ENCODE measurements at places on chromosomes 3 and 15.
A peak's percentile ranks its signal among the peaks of the same experiment; 100 is the strongest.

DNA sequence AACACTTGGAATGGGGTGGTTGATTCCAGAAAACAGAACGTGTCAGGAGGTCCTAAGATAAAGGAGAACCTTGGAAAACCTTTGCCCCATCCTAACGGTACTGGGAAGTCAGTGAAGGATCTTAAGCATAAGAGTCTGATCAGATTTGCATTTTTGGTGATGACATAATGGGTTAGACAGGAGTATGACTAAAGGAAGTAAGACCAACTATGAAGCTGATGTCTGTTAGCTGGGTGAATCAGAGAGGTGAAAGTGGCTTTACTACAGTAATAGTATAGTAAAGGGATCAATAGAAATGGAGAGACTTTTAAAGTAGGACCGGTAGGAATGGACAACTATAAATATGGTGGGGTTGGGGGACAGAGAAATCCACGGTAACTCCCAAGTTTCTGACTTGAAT is 12.6 kb downstream of the GTF2A2 start:
- no peak for DNase-seq

DNA sequence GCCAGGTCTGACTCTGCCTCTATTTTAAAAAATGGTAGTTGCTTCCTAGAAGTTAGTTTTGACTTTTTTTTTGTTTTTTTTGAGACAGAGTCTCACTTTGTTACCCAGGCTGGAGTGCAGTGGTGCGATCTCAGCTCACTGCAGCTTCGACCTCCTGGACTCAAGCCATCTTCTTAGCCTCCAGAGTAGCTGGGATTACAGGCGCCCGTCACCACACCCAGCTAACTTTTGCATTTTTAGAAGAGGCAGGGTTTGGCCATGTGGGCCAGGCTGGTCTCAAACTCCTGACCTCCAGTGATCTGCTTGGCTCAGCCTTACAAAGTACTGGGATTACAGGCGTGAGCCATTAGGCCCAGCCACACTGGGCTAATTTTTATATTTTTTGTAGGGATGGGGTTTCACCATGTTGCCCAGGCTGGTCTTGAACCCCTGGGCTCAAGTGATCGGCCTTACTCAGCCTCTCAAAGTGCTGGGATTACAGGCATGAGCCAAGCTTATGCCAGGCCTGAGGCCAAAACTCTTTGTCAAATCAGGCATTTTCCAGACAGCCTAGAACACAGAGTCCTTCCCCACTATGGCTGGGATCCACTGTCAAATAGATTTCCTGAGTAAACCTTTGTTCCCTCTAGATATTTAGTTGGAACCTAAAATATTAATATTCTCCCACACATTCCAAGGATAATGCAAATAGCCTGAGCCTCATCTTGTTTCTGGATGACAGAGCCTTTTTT is 13.7 kb downstream of the C3orf62 start:
- no peak for DNase-seq

- DNase-seq, result no peak
These were observed 656 bp downstream of the NGLY1 start for GRCh38 chr3:25782636-25782937.

GRCh38 chr3:143811602-143812001 is 36.7 kb downstream of the SLC9A9 start:
- no peak for DNase-seq

DNA sequence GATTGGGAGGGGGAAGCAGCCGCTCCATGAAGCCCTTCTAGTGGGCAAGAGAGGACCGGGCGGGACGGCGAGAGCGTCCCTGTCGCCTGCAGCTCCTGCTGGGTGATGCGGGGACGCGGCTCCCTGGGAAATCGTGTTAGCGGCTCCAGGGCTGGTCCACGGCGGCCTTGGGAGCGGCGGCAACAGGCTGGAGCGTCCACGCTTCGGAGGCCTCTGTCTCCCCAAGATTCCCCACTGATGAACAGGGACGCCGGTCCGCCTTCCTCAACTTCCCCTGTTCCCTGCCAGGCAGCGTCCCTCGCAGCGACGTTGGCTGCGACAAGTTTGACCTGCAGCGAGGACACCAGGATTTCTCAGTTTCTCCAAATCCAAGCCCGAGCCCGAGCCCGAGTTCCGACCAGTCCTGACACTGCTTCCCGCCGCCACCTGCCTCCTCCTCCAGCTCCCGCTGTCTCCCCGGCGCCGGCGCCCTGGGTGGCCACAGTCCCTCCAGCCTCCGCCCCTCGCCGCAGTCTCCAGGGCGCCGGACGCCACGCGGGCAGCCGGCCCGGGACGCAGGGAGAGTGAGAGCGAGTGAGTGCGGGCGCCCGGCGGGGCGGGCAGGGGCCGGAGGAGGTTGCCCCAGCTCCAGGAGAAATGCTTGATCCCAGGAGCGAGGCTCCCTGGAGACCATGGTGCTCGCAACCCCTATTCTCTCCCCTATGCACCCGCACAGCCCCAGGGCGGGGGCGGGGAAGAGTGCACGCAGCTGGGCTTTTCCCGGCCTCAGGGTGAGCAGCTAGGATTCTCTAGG is 78.1 kb upstream of the RNF7 start:
- DNase-seq, result no peak

DNA sequence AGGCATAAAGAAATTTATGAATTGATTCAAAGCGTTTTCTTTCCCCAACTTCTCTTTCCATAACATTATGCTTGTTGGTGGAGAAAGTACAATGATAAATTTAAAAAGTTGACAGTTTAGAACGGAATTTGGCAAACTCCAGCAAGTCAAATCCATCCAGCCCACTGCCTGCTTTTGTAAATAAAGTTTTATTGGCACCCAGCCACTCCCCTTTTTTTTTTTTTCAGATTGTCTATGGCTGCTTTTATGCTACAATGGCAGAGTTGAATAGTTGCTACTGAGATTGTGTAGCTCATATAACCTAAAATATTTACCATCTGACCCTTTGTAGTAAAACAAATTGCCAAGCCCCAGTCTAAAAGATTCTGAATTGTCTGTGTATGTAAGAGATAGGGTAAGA is 112.8 kb upstream of the RBMS3 start:
- DNase-seq, result no peak

GRCh38 chr3:122258757-122259371 is 66.2 kb upstream of the CSTA start:
- peak; percentile 11 for DNase-seq

DNA sequence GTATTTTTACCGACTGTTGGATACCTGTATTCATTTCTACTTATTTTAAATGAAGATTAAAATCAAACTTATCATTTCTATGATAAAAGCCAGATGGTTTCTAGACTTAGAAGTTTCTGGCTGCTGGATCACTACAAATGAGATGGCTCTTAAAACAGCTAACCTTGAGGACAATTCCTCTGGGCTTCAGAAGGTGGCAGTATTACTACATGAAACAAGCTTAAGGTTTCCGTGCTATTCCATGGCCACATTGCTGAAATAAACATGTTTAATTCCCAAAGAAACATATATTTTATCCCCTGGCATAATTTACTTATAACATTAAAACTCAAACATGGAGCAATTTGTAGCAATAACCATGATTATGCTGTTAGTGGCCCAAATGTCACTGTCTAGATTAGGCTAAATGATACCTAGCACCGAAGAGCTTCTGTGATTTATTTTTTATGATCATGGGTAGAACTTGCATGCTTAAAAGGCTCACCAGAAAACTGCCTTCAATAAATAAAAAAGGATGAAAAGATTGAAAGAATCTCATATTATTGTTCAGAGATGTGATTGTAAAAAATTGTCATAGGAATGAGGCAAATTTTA is 204.0 kb upstream of the NANOGP8 start:
- peak; percentile 59 for DNase-seq

DNA sequence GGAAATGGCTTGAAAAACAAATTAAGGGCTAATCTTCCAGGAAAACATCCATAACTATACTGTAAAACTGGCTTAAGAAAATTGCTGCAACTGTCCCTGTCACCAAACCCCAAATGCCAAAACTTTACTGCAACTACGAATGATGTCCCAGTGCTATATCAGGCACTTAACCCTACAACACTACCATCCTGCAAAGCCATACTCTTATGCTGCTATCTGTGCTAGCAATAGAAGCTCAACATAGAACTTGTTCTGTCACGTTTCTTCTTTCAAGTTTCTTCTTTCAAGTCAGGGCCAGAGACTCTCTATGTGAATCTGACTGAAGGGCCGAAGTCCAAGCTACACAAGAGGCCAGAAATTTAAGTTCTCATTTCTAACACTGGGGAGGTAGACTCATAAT is 92.5 kb downstream of the IGSF11 start:
- DNase-seq, result no peak

GRCh38 chr3:72078676-72079368 is 293.9 kb upstream of the PROK2 start:
- DNase-seq, result no peak

- no peak for DNase-seq
These were observed 200.8 kb upstream of the GOLGA6L4 start for GRCh38 chr15:84034578-84035398.

- no peak for DNase-seq
These were observed 34.6 kb upstream of the GPR149 start for GRCh38 chr3:154464440-154465190.

DNA sequence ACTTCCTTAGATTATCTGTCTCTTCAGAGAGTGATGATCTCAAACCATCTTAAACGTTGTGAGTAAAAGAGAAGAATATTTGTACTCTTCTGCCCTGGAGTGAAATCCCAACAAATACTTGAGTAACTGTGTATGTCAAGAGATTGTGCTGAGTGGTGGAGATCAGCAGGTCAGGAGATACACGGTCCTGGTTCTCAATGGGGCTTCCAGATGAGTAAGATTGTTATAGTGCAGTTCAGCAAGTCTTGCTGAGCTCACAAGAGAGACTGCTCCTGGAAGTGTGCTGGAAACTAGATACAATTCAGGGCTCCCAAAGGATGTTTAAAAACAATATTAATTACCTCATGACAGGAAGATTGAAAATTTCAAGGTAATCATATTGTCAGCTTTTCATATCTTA is 184.3 kb downstream of the AKAP13 start:
- DNase-seq, result no peak

DNA sequence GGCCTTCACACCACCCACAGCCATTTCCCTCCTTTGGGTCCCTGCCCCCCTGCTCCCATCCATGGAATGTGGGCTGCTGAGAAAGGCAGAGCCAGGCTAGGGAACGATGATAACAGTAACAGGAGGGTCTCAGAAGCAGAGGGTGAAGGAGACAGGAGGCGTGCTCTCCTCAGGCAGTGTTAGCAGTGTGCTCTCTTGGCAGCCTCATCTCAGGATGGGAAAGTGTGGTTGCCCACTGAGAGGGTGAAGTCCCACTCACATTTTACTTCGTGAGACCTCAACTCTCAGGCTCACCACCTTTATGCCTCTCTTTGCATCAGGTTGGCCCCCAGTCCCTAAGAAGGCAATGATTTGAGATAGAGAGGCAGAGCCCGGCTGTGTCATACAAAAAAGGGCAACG is 24.5 kb downstream of the TIGIT start:
- no peak for DNase-seq

DNA sequence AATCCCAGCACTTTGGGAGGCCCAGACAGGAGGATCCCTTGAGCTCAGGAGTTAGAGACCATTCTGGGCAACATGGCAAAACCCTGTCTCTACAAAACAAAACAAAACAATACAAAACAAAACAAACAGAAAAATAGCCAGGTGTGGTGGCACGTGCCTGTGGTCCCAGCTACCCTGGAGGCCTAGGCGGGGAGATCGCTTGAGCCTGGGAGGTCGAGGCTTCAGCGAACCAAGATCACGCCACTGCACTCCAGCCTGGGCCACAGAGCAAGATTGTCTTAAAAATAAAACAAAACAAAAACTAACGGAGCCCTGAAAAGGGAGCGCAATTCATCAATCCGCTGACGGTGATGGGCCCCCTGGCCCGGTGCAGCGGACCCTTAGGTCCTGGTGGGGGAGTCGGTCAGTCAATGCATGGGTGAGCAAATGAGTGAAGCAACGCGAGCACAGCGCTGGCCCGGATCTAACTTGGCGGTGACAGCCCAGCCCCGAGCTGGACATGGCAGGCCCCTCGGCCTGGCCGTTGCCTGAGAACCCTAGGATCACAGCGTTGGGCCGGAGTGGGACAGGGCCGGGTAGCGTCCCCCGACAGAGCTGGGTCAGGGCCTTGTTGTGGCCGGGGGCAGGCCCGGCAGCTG is 52.4 kb upstream of the BLM start:
- DNase-seq, result no peak

DNA sequence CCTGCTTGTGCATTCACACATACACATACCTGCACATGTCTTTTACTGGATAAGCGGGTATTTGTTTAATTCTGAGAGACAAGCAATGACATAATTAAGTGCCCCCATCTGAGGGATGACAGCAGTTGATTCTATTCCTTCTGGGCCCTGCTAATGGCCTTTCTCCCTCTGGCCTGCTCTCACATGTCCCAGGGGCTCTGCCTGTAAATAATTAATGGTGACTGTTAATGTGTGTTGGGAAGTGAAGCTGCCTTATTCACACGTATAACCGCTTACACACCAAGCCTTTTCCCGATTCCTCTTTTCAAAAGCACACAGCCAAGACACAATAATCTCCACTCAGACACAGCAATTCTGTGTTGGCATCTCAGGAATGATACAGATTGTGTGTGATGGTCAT is 47.8 kb downstream of the LRRK1 start:
- no peak for DNase-seq

- no peak for DNase-seq
These were observed 1.5 kb upstream of the OCA2 start for GRCh38 chr15:28100516-28101195.

- DNase-seq, result no peak
These were observed 24.9 kb downstream of the TTC14 start for GRCh38 chr3:180626844-180627243.
